T-helper 17 cell (primary cell): ENCODE measurements at places on chromosomes 16 and 17. TPM values are rescaled to one million over a fixed set of nuclear protein-coding genes. Genes with fewer than 3 reads are reported as not detected.

TEKT1 gene
- total RNA-seq: 0.37 TPM

SYNGR3 gene
- total RNA-seq: 7.3 TPM

TP53TG3F gene
- not detected for total RNA-seq

BTBD17 gene
- not detected for total RNA-seq

FNDC8 gene
- not detected for total RNA-seq

DNA sequence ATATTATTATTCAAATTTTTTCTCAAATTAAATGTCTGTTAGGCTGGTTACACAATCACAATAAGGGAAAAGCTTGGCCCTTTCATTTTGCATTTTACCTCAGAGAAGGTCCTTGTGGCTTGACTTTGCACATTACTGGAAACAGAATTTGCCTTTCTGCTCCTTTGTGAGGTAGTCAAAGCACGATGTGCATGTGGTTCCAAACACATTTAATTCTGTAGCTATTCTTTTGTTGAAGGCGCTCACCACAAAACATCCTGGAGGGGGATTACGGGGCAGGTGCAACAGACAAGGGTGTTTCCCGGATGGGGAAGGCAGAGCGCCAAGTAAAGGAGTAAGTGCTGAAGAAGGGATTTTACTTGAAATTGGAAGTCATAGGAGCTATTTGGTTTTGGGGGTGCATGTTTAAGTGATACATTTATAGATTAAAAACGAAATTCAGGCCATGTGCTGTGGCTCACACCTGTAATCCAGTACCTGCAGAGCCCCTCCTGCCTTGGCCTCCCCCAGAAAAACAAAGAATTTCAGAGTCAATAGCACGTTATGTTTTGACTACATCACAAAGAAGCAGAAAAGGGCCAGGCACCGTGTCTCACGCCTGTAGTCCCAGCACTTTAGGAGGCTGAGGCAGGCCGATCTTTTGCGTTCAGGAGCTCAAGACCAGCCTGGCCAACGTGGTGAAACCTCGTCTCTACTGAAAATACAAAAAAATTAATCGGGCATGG is 31.2 kb upstream of the TENT4B start:
- H3K4me3 ChIP-seq: no peak overlapping the region
- H3K27ac ChIP-seq: peak overlapping the region; percentile 60
- peaks cover 7% of the 10 kb centered on the region for H3K4me1 ChIP-seq

DNA sequence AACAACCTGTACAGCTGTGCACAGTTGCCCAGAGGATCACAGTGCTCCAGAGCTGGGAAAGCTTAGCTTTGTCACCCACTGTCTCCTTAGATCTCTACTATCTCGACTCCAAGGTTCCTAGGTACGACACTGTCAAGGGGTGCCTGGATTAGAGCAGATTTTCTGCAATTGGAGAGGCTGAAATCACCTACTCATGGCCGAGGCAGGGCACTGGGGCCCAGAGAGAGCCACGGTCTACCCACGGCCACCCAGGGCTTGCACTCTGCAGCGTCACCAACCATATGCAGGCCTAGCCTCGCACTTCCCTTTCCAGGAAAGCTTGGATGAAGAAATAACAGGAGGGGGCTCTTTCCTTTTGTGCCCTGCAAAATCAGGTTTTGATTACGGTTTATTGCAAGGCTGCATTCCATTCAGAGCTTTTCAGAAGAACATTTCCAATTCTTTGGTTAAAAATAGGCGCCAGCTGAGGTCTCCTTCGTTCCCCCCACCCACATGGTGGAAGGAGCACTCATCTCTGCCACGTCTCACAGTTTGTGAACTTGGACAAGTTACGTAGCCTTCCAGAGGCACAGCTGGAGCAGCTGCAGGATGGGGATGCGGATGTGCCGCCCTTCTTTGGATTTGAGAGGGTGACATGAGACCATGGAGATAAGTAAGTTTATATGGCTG is 80.0 kb downstream of the IRX5 start:
- H3K4me1 ChIP-seq: peaks cover 2% of the 10 kb centered on the region
- H3K27me3 ChIP-seq: no peaks in the 10 kb centered on the region
- no peaks in the 10 kb centered on the region for H3K36me3 ChIP-seq
- H3K27ac ChIP-seq: no peak overlapping the region
- no peak overlapping the region for H3K4me3 ChIP-seq
- no peak for DNase-seq

DNA sequence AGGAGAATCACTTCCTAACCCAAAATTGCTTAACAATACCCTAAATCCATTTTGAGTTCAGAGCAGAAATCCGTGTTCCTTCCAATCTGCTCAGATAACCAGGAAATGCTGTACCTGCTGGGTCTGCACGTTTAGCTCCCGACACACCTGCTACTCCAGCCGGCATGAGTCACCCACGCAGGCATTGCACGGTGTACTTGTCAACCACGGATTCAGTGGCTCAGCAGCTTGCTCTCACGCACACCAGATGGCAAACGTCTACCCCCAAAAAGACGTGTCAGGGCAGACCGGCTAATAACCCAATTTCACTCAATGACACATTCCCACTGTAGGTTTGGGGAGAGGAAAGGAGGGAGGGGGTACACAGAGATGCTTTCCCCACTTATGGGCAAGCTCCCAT is 468.1 kb downstream of the SOX9 start:
- peaks cover 24% of the 10 kb centered on the region for H3K27me3 ChIP-seq
- H3K27ac ChIP-seq: peak overlapping the region; percentile 82
- peaks cover 24% of the 10 kb centered on the region for H3K4me1 ChIP-seq
- peaks cover 4% of the 10 kb centered on the region for H3K36me3 ChIP-seq

DNA sequence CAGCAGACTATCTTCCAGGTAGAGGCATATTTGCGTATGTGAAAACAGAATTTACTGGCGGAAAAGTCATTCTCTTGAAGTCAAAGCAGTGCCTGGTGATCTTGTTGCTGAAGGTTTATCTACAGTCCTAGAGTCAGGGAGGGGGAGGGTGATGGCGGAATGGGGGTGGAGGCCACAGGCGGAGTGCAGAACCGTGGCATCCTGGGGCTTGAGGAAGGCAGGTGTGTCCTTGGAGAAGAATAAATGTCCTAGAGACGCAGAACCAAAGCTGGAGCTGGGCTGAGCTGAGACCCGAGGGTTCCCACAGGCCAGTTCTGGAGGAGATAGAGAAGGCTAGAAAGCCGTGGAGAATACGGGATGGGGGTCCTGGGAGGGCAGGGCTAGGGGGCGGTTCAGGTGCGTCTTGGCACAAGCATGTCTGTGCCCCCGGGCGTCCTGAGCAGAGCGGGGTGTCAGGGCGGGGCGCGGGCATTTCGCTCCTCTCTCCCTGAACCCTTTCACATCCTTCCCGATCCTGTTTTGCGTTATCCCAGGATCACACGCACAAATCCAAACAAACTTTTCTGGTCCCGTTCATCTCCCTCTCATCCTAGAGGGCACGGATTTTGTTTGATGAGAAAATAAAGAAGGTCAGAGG is 76.9 kb upstream of the CREBBP start:
- DNase-seq: no peak
- H3K27me3 ChIP-seq: peaks cover 27% of the 10 kb centered on the region
- peaks cover 3% of the 10 kb centered on the region for H3K36me3 ChIP-seq
- H3K4me3 ChIP-seq: no peak overlapping the region
- H3K4me1 ChIP-seq: peaks cover 2% of the 10 kb centered on the region

- no peak overlapping the region for H3K4me3 ChIP-seq
- DNase-seq: no peak
- H3K4me1 ChIP-seq: no peaks in the 10 kb centered on the region
- H3K27ac ChIP-seq: no peak overlapping the region
- peaks cover 2% of the 10 kb centered on the region for H3K36me3 ChIP-seq
- H3K27me3 ChIP-seq: peaks cover 17% of the 10 kb centered on the region
Measured at GRCh38 chr17:51322390-51323029, 62.2 kb downstream of the UTP18 start.

DNA sequence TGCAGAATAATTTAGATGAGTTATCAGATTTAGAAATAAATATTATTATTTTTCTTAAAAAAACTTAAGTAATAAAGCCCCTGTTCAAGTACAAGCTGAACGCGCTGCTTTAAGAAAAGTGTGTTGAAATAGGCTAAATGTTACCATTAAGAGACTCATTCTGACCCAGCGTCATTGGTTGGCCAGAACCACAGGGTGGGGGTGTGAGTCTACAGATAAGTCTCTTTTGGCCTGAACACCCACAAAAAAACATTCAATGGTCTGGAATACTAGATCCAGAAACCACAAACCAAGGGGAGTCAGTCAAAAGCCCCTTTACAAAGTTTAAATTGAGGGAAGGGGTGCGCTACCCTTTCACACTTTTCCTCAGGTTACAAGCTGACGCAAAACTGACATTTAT is 776.1 kb downstream of the KCNJ2 start:
- DNase-seq: no peak
- no peaks in the 10 kb centered on the region for H3K27me3 ChIP-seq
- H3K4me3 ChIP-seq: no peak overlapping the region
- H3K4me1 ChIP-seq: no peaks in the 10 kb centered on the region
- no peaks in the 10 kb centered on the region for H3K36me3 ChIP-seq

GRCh38 chr16:17149904-17150483 is 320.8 kb downstream of the XYLT1 start:
- H3K4me1 ChIP-seq: peaks cover 11% of the 10 kb centered on the region
- H3K27me3 ChIP-seq: no peaks in the 10 kb centered on the region
- no peak overlapping the region for H3K4me3 ChIP-seq
- DNase-seq: no peak

- H3K27ac ChIP-seq: no peak overlapping the region
- no peak overlapping the region for H3K4me3 ChIP-seq
- no peaks in the 10 kb centered on the region for H3K36me3 ChIP-seq
- DNase-seq: no peak
- H3K4me1 ChIP-seq: peaks cover 9% of the 10 kb centered on the region
Measured at GRCh38 chr16:49594685-49595498, 221.3 kb downstream of the C16orf78 start.
